ENCODE measurements at places on chromosomes 5 and 9.
A peak's percentile ranks its signal among the peaks of the same experiment; 100 is the strongest.

GRCh38 chr5:149455889-149456409, 76.9 kb upstream of the IL17B start:
- no peak for DNase-seq

GRCh38 chr5:82351754-82352145, 73.6 kb upstream of the RPS23 start:
- no peak for DNase-seq

GRCh38 chr9:8826281-8826680, 1026.7 kb upstream of the DMAC1 start:
- DNase-seq: no peak

DNA sequence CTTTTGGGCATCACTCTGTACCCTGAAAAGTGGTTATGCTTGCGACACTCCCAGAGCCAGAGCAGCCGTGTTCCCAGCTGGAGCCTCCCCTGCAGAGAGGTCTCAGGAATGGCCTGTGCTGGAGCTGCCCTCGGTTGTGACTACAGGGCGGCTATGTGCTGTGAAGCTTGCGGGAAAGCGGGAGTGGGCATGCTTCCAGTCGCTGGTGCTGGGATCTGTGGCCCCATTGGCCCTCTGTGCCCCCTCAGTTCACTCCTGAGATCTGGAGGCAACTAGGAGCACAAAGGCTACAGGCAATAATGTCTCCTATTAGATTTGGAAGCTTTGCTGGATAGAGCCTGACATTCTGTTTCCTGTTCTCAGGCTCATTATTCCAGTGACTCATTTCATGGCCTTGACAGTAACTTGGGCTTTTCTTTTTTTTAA, 56.9 kb downstream of the GPR107 start:
- no peak for DNase-seq

DNA sequence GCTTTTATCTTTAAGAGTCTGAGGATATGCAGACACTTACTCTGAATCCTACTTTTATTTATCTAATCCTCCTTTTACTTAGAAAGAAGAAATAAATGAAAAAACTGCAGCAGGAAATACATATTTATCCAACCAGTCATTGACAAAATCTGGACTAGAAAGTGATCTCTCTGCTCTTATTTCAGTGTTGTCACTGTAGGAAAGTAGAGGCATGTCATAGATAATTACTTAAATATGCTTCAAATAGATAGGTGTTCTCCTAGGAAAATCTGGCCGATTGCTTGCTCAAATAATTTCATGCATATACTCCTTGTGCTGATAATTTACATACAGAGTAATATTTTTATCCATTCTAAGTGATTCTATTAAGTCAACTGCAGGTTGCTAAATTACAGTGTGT, 2001.9 kb upstream of the C9orf72 start:
- no peak for DNase-seq

- no peak for DNase-seq
Observed at GRCh38 chr5:5419291-5420210, 2.9 kb upstream of the ICE1 start.

- DNase-seq: no peak
Observed at GRCh38 chr5:5793242-5794117, 371.0 kb downstream of the ICE1 start.

- no peak for DNase-seq
Observed at GRCh38 chr5:1244976-1245375, 19.8 kb downstream of the SLC6A18 start.

GRCh38 chr5:137754188-137754960, at the start of gene HNRNPA0:
Gene HNRNPA0, minus strand, starts transcription at chr5:137754363. Its CDS starts 297 bp downstream, at chr5:137754066.
- peak; percentile 99 for DNase-seq

GRCh38 chr9:110329639-110330230, 7.9 kb downstream of the TXNDC8 start:
- DNase-seq: no peak

DNA sequence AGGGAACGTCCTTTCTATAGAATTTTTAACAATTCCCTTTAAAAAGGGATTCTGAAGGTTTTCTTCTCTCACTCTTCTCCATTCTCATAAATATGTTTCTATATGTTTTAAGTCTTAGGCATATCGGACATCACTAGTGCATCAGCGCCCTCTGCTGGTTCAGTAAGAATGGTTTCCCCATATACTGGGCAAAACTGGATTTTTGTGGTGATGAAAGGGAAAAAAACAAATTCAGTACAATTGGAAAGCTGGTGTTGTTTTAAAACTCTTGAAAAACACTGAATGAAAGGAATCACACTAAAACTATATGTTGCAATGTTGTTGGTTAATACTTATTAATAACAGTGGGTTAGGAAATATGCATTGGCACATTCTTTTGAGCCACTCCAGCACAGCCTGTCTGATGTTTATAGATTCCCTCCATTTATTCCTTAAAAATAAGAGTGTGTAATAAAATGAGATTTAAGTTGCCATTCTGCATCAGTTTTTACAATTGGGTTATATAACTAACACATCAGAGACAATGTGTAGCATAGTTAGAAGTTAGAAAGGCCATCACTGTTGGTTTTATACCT, 15.8 kb downstream of the CWC27 start:
- peak; percentile 75 for DNase-seq

DNA sequence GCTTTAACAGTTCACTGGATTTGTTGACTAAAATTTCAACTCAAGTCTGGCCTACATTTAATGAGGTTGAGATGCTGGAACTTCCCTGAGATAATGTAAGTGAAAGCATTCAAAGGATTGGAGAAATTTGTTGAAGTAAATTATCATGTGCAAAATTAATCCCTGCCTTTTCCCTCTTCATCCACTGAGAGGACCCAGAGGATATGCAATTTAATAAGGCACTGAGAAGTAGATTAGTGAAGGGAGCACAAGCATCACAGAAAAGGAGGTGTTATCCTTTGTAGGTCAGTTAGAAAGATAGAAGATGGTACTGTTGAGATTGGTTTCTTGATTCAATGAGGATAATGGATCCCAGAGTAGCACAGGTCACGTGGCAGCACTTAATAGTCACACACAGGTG, 42.6 kb upstream of the ANKRD31 start:
- no peak for DNase-seq

DNA sequence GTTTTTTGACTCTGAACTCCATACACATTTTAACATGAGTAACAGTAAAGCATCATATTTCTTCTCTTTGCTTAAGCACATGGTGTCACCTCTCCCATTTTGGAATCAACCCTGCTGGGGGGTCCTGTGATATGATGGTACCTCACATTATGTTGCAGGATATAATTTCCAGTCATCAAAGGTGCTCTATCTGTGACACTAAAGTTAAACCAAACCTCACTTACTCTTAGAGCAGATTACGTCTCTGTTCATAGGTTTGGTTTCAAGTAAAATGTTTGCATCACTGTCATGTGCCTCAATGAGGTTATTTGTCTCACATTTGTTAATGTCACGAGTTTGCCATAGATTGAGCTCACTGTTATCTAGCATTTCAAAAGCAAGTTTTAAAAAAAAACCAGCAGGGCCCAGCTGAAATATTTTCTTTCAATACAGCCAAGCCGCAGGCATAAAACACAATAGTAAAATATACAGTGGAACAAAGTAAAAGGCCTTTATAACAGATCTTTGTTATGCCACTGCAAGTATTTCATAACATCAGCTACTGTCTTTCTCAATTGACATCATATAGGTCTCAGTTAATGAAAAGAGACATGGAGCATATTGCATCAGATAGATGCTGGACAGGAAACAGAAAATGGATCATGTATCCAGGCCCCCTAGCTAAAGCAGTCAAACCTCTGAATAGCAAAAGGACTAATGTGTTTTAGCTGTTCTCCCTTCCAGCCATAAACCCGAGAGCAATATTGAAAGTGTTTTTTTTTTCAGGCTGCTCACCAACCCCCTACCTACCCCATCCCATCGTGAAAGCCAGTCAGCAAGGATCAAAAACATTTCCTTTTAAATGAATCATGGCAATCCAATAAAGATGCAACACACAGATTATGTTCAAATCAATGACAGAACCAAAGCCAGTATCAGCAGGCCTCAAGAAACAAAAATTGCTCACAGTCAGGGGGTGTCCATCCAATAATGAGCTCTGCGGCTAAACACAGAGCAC, 182.1 kb upstream of the ITGA1 start:
- no peak for DNase-seq

DNA sequence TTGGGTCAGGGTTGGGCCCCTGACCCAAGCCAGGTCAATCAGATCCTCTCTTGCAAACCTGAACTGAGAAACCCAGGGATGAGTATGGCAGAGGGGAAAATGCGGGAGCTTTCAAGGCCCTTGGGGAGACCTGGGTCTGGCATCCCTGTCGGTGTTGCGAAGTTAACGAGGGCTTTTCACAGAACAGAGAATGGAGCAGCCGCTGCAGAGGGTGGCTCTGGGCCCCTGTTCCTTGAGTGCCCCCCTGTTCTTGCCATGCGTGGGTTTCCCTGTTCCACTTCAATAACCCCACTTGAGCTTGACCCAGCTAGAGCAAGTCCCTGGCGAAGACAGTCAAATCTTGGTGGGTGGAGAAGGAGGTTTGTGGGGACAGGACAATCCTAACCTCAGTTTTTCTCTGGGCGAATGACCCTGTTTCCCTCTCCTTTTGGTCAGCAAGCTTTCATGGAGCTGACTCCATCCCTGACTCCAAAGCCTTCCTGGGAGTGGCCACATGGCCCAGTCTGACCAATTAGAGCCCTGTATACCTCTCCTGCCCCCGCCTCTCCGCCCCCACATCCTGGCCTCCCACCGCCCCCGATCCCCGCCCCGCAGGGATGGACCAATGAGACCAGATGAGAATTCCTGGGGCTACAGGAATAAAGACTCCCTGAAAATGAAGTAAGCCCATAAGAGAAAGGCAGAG, 2.9 kb upstream of the VDAC1 start:
- DNase-seq: no peak

- no peak for DNase-seq
Observed at GRCh38 chr5:97986069-97986468, 787.4 kb upstream of the RGMB start.

DNA sequence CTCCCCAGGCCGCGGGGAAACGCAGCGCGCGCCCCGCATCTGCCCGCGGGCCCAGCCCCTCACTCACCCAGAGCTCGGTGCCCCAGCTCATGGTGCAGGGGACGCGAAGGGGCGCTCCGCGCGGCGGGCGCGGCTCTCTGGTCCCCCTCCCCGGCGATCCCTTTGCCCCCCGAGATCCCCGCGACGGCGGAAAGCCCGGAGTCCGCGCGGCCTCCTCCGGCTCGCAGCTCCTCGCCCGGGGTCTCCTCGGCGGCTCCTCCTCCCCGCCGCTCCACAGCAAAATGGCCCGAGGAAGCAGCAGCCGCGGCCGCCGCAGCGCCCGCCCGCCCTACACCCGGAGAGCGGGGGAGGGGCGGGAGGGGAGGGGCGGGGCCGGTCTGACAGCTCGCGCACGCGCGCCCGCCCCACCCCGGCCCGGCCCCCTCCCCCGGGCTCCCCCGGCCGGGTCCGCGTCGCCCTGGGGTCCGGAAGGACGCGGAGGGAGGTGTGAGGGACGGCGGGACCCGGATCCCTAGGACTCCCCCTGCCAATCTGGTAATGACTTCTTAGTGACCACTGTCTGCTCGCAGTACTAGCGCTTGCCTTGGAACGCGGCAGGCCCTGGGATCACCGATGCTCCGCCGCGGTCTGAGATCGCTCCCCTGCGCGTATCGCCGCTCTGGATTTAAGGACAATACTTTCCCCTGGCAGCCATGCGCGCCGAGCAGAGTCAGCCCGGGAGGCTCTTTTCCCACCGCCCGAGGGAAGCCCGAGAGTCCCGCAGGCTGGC, at the start of gene FNBP1:
Gene FNBP1 (minus strand): TSS at position 305 of the 769 bp plus-strand sequence. CDS start 214 bp downstream, at position 91.
- peak; percentile 89 for DNase-seq

DNA sequence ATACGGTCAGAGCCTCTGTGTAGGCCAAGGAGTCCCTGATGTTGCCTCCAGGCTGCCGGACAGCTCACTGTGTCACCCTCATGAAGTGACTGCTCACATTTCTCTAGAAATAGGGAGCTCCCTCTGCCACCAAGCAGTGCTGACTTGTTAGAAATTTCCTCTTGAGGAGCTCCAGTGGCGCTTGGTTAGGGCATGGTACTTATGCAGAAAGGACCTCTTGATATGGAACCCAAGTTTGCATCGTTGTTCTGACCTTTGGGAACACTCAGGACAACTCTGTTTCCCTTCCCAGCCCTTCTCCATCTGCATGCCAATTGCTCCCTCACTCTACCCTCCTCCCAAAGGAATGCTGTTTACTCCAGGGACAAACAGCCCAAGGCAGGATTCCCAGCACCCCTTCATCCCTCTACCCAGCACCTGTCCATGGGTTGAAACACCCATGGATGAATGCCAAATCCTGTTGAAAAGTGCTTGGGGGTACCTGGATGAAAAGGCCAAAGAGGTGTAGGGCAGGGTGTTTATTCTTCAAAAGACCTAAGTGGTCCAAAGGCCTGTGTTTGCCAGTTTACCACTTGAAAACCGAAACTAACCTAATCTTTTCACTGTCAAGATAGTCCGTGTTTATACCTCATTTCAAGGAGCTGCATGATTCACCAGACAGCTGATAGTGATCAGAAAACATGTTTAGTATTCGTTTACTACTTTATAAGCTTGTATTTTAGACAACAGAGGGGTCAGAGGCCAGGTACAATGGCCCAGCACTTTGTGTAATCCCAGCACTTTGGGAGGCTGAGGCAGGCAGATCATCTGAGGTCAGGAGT, 51.1 kb downstream of the KLF4 start:
- no peak for DNase-seq

DNA sequence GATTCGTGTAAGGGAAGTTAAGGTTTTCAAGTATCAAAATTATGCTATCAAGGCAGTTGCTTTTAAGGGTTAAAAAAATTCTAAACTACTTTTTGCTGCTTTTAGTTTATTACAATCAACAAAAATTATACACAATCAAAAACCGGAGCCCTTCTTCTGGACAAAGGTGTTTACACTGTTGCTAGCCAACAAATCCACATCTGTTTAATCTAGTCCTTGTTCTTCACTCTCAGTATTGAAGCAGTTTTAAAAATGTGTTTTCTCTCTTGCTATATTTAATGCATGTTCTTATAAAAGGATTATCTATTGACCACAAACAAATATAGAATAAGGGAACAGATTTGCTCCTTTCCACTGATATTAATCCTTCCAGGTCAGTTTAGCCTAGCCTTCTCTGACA, 2.5 kb downstream of the FEM1C start:
- DNase-seq: no peak

GRCh38 chr5:74433255-74433895, 207.2 kb downstream of the ENC1 start:
- DNase-seq: no peak

DNA sequence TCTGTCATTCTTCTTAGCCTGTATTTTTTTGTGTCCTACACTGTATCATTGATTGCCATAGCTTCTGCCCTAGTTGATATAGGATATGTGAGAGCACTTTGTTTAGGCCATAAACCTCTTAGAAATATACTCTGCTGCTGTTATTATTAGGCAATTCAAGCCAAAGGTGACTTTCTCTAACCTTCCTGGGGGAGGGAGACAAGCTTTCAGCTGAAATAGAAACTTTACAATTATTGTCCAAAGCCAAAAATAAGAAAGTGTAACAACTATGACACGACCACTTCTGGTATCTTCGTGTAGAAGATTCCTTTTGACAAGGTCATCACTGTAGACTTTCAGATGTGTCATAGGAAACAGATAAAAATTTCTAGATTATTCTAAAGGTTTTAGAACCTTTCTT, 12.2 kb upstream of the CSNK1A1 start:
- no peak for DNase-seq

All from suprapubic skin (tissue), 4 donors.